ENCODE measurements at places on chromosomes 12 and 14. TPM values are rescaled to one million over a fixed set of nuclear protein-coding genes. Genes with fewer than 3 reads are reported as not detected.

Gene PMEL
- 0.40 TPM for total RNA-seq

Gene A2M
- not detected for total RNA-seq

Gene CSRP2
- total RNA-seq, result not detected

Gene TTC6
- total RNA-seq, result not detected

Gene SIX1
- total RNA-seq, result not detected
